ENCODE measurements at places on chromosomes 3 and 15.

GRCh38 chr3:176523114-176523513, 674.2 kb downstream of the TBL1XR1 start:
- no peak for DNase-seq

DNA sequence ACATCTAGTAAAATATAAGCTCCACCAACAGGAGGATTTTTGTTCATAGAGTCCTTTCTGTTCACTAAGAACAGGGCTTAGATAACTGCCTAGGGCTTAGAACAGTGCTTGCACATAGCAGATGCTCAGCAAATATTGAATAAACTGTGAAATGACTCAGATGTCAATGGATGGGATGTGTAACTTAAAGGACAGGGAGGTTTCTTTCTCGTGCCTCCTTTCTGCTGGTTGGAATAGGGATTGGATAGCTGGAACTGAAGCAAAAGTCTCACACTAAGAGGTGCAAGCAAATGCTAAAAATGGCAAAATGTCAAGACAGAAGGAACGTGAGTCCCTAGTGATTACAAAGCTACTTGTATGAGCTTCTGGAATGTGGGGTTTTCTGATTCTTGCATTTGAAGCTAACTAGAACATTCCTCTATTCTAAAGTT, 392.8 kb upstream of the WNT5A start:
- DNase-seq = no peak

DNA sequence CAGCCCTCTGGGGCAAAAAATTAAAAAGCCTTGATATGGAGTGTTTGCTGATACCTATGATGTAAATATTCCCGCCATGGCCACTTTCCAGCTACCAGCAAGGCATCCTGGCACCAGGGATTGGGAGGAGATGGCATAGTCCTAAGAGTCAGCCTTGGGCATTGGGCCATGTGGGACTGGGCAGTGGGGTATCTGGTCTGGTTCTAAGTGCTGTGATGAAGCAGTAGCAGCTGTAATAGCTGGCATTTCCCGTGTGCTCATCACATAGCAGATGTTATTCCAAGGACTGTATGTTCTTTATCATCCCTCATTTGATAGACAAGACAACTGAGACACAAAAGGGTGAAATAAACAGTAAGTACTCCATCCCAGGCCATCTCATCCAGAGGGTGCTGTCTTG, 6.9 kb upstream of the SACM1L start:
- DNase-seq = no peak

- no peak for DNase-seq
Observed at GRCh38 chr3:165279471-165279870, 83.3 kb upstream of the SLITRK3 start.

DNA sequence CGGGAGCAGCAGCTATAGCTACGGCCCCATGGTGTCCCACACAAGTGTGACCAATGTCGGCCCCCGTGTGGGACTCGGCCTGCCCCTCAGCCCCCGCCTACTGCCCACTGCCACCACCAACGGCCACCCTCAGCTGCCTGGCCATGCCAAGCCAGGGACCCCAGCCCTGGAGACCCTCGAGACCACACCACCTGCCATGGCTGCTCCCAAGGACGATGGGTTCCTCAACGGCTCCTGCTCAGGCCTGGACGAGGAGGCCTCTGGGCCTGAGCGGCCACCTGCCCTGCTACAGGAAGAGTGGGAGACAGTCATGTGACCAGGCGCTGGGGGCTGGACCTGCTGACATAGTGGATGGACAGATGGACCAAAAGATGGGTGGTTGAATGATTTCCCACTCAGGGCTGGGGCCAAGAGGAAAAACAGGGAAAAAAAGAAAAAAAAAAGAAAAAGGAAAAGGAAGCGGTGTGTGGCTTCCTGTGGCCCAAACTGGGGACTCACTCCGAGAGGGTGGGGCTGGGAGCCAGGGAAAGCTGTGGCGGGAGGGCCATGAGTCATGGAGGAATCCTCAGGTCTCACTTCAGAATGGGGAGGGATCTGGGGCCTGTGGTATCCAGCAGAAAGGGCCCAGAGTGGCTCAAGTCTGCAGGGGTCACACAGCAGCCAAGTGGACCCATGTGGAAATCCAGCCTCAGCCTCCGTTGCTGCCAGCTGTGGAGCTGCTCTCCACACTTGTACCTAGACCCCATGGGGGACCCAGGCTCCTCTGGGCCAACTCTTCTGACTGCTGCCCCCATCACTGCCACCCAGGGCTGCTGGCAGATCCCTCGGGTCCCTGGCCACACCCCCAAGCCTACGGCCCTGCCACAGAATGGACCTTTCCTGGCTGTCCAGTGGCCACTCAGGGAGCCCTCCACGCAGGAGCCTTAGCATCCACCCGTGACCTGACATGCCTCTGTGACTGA, 26.1 kb downstream of the PTH1R start:
- DNase-seq = no peak

DNA sequence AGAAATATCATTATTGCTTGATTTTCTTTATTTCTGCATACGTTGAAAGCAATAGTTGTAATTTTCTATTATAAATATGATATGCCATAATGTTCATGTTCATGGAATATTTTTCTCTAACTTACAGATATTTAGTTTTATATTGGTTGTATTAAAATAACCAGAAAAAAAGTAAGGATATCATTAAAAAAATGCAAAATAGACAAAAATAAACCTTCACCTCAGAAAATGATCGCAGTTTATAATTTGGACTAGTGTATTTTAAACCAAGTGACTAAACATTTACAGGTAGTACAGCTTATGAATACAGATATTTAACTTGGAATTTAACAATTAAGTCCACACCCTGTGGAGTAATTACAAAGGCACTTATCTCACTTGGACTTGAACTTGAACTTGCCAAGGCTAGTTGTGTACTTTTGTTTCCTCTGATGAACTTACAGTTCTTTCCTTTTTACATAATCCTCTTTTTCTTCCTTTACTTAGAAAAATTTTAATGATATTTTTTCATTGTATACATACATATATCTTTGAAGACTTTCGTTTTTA, 156.7 kb downstream of the CHL1 start:
- DNase-seq = no peak

DNA sequence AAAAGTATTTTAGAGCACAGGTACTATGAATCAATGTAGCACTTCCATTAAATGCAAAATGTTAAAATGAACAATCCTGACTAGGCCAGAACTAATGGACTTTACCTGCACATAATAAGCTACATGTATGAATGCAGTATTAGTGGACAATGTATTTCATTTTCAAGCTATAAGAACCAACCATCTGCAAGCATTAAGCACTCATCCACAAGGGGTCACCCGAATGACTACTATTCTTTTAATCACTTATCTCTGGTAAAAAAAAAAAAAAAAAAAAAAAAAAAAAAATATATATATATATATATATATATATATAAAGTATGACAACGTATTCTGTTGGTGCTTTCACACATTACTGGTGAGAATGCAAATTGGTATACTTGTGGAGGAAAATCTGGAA, 7.2 kb downstream of the HERC1 start:
- DNase-seq = no peak

DNA sequence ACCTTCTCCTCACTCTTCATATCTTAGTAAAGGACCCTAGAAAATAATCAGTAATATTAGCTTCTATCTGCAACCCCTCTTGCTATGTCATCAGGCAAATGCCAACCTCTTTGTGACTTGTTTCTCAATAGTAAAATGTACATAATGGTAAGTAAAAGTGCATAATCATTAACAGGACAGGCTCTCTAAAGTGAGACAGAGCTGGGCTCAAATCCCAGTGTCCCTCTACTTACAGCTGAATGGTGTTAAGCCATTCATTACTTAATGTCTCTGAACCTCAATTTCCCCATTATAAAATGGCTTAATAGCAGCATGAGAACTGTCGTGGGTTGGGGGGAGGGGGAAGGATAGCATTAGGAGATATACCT, 62.6 kb upstream of the ATP11B start:
- no peak for DNase-seq

GRCh38 chr15:65916664-65917406, 47.5 kb downstream of the RAB11A start:
- DNase-seq = no peak

DNA sequence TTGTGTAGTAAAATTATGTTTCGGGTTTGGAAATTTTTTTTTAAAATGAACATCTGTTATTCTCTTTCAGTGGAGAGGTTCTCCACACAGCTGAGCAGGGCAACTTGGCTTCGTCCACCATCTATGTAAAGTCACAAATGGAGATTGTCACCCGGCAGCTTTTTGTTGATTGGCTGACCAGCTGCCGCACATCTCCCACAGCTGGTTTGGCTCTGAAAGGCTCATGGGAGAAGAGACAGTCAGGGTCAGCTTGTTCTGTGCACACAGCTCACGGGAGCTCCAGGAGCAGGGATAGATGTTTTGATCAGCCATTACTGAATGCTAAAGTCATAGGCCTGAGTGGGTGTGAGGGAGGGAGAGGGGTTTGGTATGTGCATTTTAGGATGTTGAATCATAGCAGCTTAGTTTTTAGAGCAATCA, 12.9 kb upstream of the CCDC80 start:
- no peak for DNase-seq

DNA sequence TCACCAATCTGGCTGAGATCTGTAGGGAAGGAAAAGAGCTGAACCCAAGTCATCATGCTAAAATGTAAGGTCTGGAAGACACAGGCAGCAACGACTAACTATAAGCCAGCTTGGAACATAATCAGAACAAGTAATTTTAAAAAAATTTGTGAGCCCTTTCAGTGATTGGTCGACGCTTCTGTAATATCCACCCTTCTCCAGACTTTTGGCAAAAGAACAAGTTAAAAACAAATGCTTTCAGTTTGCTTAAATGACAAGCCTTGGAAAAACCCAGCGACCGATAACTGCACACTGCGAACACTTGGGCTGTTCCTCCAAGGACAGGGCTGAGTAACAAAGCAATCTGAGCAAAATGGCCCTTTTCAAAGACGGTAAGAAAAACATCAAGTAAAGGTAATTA, 49.6 kb downstream of the PCSK6 start:
- DNase-seq = no peak

- no peak for DNase-seq
Observed at GRCh38 chr3:126107957-126108675, 24.2 kb upstream of the SLC41A3 start.

- DNase-seq = no peak
Observed at GRCh38 chr3:185653949-185654757, 68.1 kb downstream of the SENP2 start.

DNA sequence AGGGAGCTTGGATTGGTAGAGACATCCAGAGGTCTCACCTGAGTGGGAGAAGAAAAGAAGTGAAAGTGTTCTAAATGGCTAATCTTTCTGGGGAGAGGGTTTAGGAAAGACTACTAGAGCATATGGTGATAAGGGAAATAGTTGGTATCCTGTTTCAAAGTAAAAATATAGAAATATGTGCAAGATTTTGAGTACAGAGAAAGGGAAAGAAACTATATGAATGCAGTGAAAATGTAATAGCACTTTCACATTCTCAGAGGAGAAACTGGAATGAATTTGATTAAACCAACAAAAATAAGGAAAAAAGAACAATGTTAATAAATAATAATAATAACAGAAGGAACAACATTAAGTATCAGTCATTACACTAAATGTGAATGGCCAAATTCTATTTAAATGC, 119.4 kb downstream of the DNAJB8 start:
- DNase-seq = no peak

DNA sequence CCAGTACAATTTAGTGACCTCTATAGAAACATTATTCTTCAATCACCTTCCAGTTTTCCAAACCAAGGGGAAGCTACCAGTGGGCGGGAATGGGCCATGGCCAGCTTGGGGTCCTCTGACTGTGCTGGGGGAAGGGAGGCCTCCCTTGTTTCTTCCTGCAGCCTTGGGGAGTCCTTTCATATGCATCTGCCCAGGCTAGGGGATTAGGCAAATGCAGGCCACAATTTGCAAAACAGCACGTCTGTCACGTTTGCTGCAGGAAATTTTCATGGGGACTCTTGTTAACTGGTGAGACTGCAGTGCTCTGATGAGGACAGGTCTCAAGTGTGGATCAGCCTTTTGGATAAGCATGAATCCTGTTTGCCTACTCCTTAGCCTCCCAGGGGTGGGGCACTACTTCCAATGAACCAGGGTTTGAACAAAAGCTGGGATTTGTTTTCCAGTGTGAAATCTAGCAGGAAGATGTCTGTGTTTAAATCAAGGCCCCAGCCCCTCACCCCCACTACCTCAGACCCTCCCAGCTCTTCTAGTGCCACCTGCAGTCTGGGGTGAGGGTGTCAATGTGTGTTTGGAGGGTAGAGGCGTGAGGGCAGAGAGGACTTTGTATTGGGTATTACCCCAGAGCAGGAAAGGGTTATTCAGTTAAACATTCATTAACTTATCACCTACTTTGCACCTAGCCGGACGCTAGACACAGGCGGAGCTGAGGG, 219.9 kb downstream of the OPA1 start:
- no peak for DNase-seq

GRCh38 chr15:36724905-36725304, 145.5 kb downstream of the CDIN1 start:
- no peak for DNase-seq

- DNase-seq = no peak
Observed at GRCh38 chr15:77508541-77509243, 88.0 kb downstream of the HMG20A start.

DNA sequence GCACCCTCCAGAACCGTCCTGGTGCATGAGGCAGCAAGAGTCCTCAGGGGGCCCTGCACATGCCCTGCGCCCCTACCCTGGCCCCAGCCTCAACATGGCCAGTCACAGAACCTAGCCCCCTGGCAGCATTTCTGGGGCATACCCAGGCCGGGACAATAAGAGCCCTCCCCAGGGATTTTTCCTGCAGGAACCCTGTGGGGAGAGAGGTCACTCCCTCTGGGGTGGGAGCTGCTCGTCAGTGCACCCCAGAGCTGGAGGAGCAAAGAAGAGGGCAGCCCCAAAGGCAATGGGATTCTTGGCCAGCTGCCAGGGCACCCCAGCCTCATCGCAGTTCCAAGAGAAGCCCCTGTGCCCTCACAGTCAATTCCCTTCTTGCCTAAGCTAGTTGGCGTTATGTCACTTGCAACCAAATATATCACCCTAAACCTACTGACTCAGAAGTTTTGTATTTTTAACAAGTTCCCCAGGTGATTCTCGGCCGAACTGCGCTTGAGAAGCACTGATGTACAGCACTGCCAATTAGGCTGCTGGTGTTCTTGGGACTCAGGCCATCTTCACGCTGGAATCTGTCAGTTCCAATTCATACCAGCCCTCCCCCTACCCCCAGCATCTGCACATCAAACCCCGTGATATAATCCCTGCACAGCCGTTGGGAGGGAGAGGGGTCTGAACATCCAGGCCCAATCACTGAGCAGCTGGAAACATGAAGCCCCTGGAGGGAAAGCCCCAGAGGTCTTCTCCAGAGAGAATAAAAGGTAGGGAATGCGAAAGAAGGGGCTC, 87.5 kb upstream of the PRR20G start:
- DNase-seq = no peak

GRCh38 chr3:142218703-142219102, 6.7 kb downstream of the GK5 start:
- DNase-seq = no peak

- no peak for DNase-seq
Observed at GRCh38 chr3:78659386-78659987, 1108.3 kb downstream of the ROBO1 start.

GRCh38 chr15:71752604-71753289, 57.6 kb upstream of the NR2E3 start:
- DNase-seq = no peak

GRCh38 chr15:99507504-99508310, 58.1 kb upstream of the MEF2A start:
- no peak for DNase-seq

Measured in activated CD8-positive, alpha-beta memory T cell treated with anti-CD3 and anti-CD28 coated beads for 1 hour (primary cell).